HepG2 (cell line): ENCODE measurements at places on chromosomes 3 and 15. TPM values are rescaled to one million over a fixed set of nuclear protein-coding genes. Genes with fewer than 3 reads are reported as not detected.

C3orf62 gene
- 1.2 and 1.6 TPM in 2 replicates for total RNA-seq

FEZF2 gene
- total RNA-seq, result not detected in 2 replicates

FOXB1 gene
- total RNA-seq, result not detected in 2 replicates

CDCP1 gene
- 0.14 and 0.18 TPM in 2 replicates for total RNA-seq

GOLGA6L4 gene
- 0.81 and 1.7 TPM in 2 replicates for total RNA-seq

HHLA2 gene
- not detected in 2 replicates for total RNA-seq

GPR62 gene
- not detected in 2 replicates for total RNA-seq

CTXN2 gene
- total RNA-seq, result not detected in 2 replicates

ISLR2 gene
- not detected in 2 replicates for total RNA-seq

OR5H14 gene
- total RNA-seq, result not detected in 2 replicates

SEMA3B gene
- total RNA-seq, result 25.6 and 93.2 TPM in 2 replicates

ZIC4 gene
- total RNA-seq, result not detected in 2 replicates

PPM1L gene
- total RNA-seq, result 1.4 TPM in 2 replicates

GPD1L gene
- total RNA-seq, result 13.7 and 20.1 TPM in 2 replicates

RHO gene
- total RNA-seq, result not detected in 2 replicates

RHOV gene
- 0.15 and 0.18 TPM in 2 replicates for total RNA-seq

HRG gene
- 0.11 TPM in 1 of 2 replicates, not detected in the other for total RNA-seq

SNX1 gene
- total RNA-seq, result 29.3 and 58.2 TPM in 2 replicates

SCN5A gene
- total RNA-seq, result not detected in 2 replicates

ANKRD63 gene
- not detected in 2 replicates for total RNA-seq

PPP2R3A gene
- 0.07 and 0.18 TPM in 2 replicates for total RNA-seq

EBLN2 gene
- total RNA-seq, result 1.3 and 8.3 TPM in 2 replicates

THAP10 gene
- total RNA-seq, result 0.64 and 0.66 TPM in 2 replicates

TMEM108 gene
- not detected in 2 replicates for total RNA-seq

TUSC7 gene
- total RNA-seq, result not detected in 2 replicates

FBXW12 gene
- total RNA-seq, result not detected in 2 replicates

CPB1 gene
- total RNA-seq, result not detected in 2 replicates

ISY1 gene
- total RNA-seq, result 39.1 and 59.0 TPM in 2 replicates

ATRIP gene
- total RNA-seq, result 11.4 and 12.5 TPM in 2 replicates

CERS3 gene
- total RNA-seq, result not detected in 2 replicates

SYNM gene
- 3.7 and 6.0 TPM in 2 replicates for total RNA-seq

LMOD3 gene
- not detected in 2 replicates for total RNA-seq

RYR3 gene
- not detected in 2 replicates for total RNA-seq

SCN11A gene
- total RNA-seq, result 0.02 TPM in 1 of 2 replicates, not detected in the other

COPG1 gene
- total RNA-seq, result 166 and 201 TPM in 2 replicates

CRELD1 gene
- 12.0 and 27.1 TPM in 2 replicates for total RNA-seq

TP63 gene
- total RNA-seq, result not detected in 2 replicates

MUSTN1 gene
- 1.3 and 1.4 TPM in 2 replicates for total RNA-seq

SAMMSON gene
- total RNA-seq, result not detected in 2 replicates

ARL14 gene
- total RNA-seq, result 0.11 TPM in 1 of 2 replicates, not detected in the other

HGD gene
- 265 and 319 TPM in 2 replicates for total RNA-seq

ADAMTS7 gene
- total RNA-seq, result 0.09 TPM in 1 of 2 replicates, not detected in the other
